ENCODE measurements at places on chromosomes 2 and 18.

- no peak for DNase-seq
These were observed 21.7 kb downstream of the ZDBF2 start for GRCh38 chr2:206296128-206296527.

DNA sequence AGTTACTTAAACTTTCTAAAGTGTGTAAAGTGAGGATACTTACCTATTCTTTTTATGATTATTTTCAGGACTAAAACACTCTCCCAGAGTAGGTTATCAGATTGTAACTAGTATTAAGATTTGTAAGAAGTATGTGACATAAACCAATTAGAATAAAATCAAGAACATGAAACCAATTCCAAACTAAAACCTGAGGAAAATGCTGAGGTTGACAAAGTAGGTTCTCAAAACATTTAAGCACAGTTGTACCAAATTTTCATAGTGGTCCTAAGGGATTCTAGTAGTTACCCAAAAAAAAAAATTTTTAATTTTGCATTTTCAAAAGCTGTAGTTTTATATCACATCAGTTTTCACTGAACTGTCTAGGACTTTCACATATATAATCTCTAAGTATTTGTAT, 157.3 kb downstream of the MEMO1 start:
- DNase-seq, result no peak

- DNase-seq, result no peak
These were observed 72.0 kb downstream of the ARMC9 start for GRCh38 chr2:231270221-231271114.

- no peak for DNase-seq
These were observed 29.8 kb upstream of the DNMT3A start for GRCh38 chr2:25371253-25372241.

DNA sequence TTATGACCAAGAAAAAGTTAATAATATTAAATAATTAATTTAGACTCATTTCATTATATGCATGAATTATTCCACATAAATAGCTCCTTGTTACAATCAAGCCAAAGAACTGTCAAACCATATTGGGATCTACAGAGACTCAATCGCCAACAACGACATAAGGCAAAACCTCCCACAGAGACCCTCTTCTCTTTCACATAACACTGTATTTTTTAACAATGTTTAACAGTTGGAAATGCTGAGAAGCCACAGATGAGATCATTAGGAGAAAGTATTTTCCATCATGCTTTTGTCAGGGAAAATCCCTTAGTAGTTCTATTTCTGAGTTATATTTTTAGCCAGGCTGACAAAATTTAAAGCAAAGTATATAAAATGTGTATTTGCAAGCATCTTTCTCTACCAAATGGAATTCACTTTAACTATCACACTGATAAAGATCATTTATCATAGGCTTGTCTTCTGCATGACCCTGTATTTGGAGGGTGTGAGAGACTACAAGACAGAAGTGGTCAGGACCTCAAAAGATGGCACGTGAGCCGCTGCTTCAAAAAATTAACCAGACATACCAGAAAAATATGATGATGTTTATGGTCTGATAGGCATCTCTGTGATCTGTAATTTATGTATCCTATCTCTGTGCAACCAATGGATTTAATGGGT, 383.8 kb downstream of the NRXN1 start:
- no peak for DNase-seq
